ENCODE measurements at places on chromosomes 2 and 18.

- DNase-seq: peak; percentile 51
Observed at GRCh38 chr18:79914614-79915160, 36.8 kb downstream of the SLC66A2 start.

- no peak for DNase-seq
Observed at GRCh38 chr2:174545240-174545639, 52.4 kb downstream of the WIPF1 start.

- DNase-seq: peak; percentile 25
Observed at GRCh38 chr2:73114273-73114867, 1.6 kb upstream of the RAB11FIP5 start.

DNA sequence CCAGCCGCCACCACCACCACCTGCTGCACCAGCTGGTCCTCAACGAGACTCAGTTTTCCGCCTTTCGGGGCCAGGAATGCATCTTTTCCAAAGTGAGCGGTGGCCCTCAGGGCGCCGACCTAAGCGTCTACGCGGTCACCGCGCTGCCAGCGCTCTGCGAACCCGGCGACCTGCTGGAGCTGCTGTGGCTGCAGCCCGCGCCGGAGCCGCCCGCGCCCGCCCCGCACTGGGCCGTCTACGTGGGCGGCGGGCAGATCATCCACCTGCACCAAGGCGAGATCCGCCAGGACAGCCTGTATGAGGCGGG lies 1.6 kb downstream of the LRATD1 start:
- DNase-seq: no peak

DNA sequence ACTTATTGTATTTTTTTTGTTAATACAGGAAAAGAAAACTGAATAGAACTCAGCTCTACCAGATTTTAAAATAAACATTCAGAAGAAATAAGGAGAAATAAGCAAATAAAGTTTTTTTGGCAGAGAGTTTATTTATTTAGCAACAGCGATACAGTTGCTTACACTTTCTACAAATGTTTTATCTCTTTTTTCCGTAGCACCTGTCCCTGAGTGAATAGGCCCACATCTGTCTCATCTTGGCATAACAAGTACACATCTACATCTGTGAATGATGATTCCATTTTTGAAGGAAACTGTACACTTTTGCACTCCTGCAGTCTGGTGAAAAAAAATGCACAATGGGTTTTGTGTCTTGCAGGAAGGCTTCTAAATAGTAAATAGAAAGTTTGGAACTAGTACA lies 783.6 kb upstream of the ZEB2 start:
- DNase-seq: no peak

GRCh38 chr2:111194835-111195621 lies 74.3 kb downstream of the BCL2L11 start:
- DNase-seq: peak; percentile 55

DNA sequence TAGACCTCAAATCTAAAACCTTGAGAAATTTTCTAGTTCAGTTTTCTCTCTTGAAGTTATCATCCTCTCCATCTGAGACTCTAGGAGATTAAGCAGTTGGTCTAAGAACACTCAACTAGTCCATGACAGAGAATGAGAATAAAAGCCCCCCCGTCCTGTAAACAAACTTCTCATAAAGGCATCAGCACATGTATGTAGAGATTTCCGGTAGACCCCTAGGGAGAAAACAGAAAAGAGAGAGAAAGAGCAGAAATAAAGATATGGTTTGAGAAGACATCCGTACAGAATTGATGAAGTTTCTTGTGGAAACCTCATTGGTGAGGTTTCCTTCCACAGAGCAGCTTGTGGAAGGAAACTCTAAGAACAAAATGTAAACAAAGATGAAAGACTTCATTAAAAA lies 3.2 kb upstream of the GPR155 start:
- no peak for DNase-seq

GRCh38 chr18:7360606-7361170 lies 129.8 kb downstream of the LRRC30 start:
- DNase-seq: no peak

GRCh38 chr2:158845859-158846258 lies 50.7 kb downstream of the DAPL1 start:
- no peak for DNase-seq

GRCh38 chr2:240983361-240983995 lies 14.9 kb upstream of the SNED1 start:
- peak; percentile 93 for DNase-seq

- DNase-seq: no peak
Observed at GRCh38 chr2:176614930-176615329, 345.7 kb downstream of the MTX2 start.

Data from endodermal cell (in vitro differentiated cells).